Activated CD8-positive, alpha-beta T cell treated with anti-CD3 and anti-CD28 coated beads, Interleukin-2, amount 10 ng/mL, durations not matched to agents 7 days and 5 days (primary cell): ENCODE measurements at places on chromosomes 3 and 15.

DNA sequence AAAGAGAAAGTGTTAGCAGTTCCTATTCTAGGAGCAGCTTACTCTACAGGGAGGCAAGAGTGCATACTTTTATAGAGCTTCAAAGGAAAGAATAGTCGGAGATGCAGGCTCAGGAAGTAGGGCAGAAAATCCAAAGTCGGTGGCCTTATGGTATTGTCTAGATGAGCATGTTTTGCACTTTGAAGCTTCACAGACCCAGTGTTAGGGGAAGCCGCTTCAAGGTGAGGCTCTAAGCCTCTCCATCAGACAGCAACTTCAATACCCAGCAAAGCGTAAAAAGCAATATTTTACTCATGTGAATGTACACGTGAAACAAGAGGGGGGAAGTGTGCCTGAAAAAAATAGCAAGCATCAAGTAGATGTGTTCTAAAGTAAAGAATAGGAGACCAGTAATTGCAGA is 125.6 kb upstream of the RASGRP1 start:
- DNase-seq, result no peak

GRCh38 chr3:63395960-63396359 is 117.9 kb downstream of the SYNPR start:
- DNase-seq, result no peak

DNA sequence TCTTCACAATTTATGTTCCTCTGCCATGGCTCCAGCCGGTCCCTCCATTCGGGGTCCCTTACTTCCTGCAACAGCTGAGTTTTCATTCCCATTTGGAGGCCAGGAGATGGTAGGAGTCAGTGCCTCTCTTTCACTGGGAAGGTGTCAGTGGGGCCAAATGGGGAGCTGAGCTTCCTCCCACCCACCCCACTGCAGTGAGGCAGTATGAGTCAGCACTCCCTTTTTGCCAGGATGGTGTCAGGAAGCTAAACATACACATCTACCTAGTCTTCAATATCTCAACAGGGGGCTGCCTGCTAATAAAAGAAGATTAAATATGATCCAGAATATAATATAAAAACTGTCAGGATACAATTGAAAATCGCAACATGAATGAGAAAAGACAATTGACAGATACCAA is 12.7 kb upstream of the ACTC1 start:
- DNase-seq, result no peak

DNA sequence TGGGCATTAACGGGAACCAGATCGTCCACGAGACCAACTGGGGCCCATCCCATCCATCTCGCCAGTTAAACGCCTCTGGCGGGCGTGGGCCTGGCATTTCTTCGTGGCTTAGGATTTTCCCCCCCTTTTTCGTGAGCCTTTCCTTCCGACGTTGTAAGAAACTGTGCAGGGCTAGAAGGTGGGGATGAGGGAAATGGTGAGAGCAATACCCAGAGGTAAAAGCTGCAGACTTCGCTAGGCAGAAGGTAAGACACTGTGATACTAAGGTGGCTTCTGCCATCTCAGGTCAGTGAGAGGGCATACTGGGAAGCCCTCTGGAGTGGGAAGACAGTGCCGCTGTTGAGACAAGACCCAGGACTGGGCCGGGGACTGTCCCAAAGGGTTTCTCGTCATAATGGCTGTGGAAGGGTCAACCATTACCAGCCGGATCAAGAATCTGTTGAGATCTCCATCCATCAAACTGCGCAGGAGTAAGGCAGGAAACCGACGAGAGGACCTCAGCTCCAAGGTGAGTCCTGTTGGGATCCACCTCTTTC is 666 bp downstream of the MAPKBP1 start:
- DNase-seq, result no peak

DNA sequence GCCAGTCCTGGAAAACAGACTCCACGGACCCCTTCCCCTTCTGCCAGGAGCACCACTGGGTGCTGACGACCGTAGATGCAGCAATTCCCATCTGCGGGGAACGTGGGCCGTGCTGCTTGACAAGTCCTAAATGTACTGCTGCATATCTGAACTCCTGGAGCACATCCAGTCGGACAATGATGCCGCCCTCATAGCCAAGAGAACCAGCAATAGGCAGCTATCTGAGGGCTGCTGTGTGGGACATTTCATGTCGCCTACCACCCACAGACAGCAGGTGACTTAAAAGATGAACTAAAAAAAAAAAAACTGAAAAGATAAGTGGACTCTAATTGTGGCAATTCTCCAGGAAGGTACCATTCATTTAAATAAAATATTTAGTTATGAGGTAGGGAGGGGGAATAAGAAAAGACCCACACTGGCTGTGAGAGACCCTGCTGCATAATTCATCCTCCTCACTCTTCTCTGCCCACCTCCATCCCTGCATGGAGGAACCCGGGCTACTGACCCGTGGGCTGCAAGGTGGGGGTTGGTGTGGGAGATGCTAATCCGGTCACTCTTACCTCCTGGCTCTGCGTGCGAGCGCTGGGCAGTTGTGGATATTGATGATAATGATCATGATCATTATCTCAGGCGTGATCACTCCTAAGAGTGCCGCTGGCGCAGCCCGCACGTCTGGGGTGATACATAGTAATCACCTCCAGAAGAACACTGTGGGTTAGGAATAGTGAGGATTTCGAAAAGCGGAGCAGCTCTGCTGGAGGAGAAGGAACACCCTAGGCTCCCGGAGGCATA is 28.3 kb downstream of the ALS2CL start:
- DNase-seq, result no peak

DNA sequence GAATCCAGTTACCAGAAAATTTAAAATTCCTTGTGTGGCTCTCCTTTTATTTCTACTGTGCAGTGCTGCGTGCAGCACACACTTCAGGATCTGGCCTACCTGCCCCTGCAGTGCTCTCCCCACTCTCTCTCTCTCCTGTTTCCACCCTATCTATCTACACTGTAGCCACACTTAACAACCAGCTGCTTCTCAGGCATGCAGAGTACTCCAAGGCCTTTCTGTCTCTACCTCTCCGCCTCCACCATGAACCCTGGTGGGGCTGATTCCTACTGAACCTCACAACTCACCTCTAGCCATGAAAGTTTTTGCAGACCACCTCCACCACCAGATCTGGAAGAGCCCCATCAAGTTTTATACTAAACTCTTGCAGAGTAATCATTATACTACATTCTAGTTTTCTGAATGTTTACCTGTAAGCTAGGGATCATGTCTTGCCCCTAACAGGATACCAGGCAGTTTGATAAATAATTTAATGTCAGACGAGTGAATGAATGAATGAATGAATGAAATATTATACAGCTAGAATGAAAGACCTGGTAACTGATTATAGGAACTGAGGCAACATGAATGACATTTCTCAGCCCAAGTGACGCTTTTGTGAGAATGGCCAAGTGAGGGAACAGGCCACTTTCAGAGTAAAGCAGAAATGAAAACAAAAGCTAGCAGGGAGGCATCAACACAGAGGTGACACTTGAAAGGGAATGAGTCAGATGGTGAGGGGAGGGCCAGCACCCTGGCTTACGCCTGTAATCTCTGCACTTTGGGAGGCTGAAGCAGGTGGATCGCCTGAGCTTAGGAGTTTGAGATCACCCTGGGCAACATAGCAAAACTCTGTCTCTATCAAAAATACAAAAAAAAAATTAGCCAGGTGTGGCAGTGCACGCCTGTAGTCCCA is 363.5 kb downstream of the FOXP1 start:
- peak; percentile 46 for DNase-seq

DNA sequence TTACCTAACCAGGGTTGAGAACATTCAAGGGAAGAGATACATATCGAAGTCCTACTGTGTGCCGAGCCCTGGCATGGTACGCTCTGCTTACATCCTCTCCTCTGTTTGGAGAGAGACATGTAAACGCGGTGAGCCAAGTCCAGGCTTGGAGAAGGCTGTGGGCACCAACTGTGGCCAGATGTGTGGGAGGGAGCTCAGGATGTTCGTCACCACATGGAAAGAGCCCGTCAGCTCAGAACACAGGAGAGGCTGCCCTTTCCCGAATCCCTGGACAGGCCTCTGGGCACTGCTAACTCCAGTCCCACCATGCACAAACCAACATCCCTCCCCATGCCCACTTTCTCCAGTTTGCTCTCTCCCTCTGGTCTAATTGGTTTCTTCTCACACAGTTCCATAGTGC is 43.0 kb downstream of the MESD start:
- no peak for DNase-seq

DNA sequence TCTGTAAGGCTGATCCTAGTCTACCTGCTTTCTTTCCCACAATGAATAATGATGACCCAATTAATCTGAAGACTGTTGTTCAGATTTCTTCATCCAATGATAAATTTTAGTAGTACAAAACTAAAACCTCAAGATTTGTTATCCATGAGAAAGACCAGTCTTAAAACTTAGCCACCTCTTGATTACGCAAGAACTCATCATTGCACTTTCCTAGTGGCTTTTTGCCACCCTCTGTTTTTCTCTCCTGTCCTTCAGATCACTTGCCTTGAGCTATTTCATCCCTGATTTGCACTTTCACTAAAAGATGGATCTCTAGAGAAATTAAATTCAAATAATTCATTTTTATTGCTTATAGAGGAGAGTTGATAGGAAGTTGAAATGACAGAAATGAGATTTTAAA is 142.7 kb upstream of the RBMS3 start:
- DNase-seq, result no peak

GRCh38 chr15:68403161-68403941 is 28.6 kb downstream of the ITGA11 start:
- no peak for DNase-seq
